OCI-LY7 (cell line): ENCODE measurements at places on chromosomes 12 and 14.

DNA sequence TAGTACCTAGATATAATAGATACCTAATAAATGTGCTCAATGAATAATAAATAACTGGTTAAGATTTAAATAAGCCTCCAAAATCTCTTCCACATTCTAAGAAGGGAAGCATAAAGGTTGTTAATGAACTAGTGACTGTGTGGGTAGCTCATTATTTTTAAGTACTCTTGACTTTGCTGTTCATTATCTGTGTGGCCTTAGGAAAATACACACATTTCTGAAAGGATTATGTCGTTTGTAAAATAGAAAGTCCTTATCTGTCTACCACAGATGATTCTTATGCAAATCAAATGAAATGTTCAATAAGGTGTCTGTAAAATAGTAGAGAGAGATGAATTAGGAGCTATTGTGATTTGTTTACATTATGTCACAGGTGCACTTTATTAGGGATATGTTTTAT lies 119.5 kb downstream of the LRRK2 start:
- no peak for DNase-seq

- no peak for DNase-seq
These were observed 6.7 kb upstream of the C12orf50 start for GRCh38 chr12:88035907-88036289.

DNA sequence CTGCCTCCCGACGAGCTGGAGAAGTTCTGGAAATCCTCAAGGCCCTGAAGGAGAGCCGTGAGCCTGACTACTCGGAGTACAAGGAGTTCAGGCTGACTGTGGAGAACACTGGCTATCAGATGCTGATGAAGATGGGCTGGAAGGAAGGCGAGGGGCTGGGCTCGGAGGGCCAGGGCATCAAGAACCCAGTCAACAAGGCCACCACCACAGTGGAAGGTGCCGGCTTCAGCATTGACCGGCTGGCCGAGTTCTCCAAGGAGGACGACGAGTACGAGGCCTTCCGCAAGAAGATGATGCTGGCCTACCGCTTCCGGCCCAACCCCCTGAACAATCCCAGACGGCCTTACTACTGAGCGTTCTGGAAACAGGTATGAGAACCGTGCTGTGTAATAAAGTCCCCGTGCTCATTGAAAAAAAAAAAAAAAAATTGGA lies 366.1 kb upstream of the ATXN7L3B start:
- DNase-seq, result no peak

DNA sequence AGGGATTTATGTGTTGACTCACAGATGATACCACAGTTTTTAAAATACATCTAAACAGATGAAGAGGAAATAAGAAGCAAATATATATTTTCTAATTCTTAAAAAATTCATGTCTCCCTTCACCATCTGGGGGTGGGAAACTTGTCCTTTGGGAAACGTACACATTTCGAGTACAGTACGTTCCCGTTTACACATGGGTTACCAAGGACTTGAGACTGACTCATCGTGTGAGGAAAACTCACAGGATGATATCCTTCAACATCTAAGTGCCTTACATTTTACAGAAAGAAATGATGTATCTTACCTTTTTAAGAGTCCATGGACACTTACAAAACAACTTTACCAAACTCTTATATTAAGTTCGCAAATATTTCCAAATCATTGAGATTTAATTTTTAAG lies 16.0 kb upstream of the FBLN5 start:
- no peak for DNase-seq

DNA sequence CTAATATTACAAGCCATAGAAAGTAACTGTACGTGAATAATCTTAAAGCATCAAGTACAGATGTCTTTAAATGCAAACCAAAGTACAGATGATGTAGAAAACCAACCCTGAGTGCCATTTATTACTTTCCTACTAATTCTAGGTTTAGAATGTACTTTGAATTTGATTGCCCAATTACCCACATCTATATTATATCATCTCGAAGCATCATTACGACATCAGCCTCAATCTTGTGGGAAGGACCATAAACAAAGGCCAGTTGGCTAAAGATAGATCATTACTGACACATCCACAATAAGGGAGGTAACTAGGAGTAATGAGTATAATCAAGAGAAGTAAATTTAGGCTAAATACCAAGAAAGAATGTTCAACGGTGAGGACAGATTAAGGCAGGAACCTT lies 478.9 kb downstream of the BCAT1 start:
- no peak for DNase-seq

DNA sequence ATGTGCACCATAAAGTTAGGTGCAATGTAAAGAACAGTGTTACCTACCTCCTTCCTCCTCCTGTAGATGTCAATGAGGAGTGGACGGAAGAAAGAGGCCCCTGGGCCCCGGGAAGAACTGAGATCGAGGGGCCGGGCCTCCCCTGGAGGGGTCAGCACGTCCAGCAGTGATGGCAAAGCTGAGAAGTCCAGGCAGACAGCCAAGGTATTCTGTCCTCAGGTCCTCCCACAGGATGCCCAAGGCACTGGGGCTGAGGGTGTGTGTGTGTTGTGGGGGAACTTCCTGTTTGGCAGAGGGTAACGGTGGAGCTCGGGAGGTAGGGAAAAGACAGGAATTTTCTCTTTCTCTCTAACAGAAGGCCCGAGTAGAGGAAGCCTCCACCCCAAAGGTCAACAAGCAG lies 6.4 kb downstream of the ATN1 start:
- no peak for DNase-seq

GRCh38 chr14:55427439-55427838 lies 13.0 kb downstream of the TBPL2 start:
- DNase-seq, result no peak

GRCh38 chr14:54698966-54699530 lies 132.1 kb downstream of the SAMD4A start:
- DNase-seq, result no peak

DNA sequence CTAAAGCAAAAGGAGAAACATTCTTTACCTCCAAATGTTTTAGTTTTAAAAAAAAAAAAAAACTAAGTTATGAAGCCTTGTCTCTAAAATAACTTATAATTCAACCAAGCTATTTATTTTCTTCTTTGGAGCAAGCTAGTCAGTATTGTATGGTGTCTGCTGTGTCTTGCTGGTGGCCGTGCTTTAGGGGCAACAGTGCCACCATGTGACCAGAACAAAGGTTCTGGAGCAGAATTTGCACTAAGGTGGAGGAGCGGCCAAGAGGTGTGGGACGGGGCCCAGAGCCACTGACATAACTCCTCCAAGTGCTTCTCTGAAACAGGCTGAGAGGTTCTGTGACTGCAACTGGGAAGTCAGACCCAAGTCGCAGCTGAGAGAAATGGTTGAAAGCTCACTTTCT lies 4.5 kb downstream of the FICD start:
- DNase-seq, result peak; percentile 32

GRCh38 chr12:96294831-96295230 lies 100.7 kb downstream of the ELK3 start:
- no peak for DNase-seq

DNA sequence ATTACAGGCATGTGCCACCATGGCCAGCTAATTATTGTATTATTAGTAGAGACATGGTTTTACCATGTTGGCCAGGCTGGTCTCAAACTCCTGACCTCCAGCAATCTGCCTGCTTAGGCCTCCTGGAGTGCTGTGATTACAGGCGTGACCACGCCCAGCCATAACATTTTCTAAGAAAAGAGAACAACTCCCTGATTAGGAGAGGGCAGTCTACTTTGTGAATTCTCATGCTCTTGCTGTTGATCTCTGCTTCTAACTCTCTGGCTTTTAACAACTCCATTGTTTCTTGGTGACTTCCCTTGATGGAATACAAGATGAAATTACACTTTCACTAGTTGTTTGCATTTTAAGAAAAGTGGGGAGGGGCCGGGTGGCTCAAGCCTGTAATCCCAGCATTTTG lies 33.6 kb downstream of the SSH1 start:
- DNase-seq, result no peak

DNA sequence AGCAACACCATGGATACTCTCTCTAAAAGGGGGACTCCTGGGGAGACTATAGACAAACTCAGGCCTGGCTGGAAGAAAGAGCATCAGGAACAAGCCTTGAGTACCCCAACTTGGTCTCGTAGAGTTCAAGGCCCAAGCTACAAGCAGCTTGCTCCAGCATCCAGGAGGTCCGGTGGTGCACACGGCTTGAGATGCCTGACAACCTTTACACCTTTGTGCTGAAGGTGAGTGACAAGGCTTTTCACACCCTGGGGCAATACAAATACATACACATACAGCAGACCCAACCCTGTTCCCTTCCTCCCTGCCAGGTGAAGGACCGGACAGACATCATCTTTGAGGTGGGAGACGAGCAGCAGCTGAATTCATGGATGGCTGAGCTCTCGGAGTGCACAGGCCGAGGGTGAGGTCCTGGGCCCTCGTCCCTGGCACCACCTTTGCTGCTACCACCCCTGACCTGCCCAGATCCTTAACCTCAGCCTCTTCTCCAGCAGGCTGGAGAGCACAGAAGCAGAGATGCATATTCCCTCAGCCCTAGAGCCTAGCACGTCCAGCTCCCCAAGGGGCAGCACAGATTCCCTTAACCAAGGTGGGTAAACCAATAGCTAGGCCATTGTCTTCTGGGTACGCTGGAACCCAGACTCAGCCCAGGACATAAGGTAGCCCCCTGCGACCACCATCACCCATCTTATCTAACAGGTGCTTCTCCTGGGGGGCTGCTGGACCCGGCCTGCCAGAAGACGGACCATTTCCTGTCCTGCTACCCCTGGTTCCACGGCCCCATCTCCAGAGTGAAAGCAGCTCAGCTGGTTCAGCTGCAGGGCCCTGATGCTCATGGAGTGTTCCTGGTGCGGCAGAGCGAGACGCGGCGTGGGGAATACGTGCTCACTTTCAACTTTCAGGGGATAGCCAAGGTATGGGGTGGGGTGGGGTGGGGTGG lies 41.2 kb downstream of the SH2B3 start:
- no peak for DNase-seq

GRCh38 chr14:101217080-101217463 lies 313.6 kb upstream of the RTL1 start:
- no peak for DNase-seq

DNA sequence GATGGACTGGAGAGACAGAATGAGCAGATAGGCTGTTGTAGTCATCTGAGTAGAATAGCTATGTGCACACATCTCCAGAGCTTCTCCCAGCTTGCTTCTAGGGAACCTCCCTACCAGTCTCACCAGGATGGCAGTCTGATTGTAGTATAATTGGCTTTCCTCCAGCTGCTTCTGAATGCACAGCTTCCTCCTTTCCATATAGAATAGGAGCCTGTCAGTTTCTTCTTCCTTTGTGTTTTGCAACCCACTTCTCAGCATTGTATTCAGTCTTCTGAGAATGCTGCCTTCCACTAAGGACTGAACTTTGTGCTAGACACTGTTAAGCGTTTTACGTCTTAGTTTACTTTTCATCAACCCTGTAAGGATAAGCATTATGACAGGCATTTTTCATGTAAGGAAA lies 2.2 kb upstream of the CSAD start:
- no peak for DNase-seq

DNA sequence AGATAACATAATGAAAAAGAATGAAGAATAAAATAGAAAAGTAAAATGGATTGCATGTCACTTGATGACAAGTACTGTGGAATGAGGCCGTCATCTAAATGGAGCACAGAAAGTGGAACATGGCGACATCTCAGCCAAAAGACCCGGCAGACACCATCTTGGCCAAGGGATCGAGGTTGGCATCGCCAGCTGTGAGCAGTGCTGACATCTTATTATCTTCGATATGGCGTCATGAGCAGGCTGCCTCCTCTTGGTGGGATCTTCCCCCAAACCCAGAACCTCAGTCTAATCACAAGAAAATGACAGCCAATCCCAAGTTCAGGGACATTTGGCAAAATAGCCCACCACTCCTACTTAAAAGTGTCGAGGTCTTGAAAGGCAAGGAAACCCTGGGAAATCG lies 15.1 kb downstream of the SERPINA5 start:
- no peak for DNase-seq

DNA sequence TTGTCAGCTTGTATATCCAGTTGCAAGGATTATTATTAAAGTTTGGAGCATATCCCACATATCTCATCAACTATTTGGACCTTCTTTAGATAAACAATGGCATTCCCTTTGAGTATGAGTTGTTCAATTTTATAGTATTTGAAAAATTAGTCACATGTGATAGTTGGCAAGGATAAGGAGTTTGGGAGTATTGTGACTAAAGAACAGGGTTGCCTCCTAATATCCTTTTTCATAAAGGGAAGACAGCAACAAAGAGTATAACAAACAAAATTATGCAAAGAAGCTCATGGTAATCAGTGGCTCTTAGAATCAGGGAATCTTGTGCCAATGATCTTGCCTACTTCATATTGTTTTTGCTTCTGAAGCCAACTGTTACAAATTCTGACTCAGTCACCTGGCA lies 31.2 kb upstream of the KCNH5 start:
- no peak for DNase-seq

GRCh38 chr12:24127919-24128721 lies 178.7 kb upstream of the SOX5 start:
- no peak for DNase-seq

GRCh38 chr14:81341370-81341769 lies 58.8 kb downstream of the STON2 start:
- no peak for DNase-seq

DNA sequence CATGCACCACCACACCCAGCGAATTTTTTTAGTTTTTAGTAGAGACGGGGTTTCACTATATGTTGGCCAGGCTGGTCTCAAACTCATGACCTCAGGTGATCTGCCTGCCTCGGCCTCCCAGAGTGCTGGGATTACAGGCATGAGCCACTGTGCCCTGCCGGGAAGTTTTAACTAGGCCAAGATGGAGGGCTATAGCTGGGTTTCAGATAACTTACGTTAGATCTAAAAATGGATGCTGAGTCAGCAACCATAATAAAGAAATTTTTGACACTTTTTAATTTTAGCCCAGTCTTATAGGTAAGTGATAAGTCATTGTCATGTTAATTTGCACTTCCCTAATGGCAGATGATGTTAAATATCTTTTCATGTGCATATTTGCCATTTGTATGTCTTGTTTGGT lies 14.4 kb downstream of the ZDHHC17 start:
- DNase-seq, result no peak

DNA sequence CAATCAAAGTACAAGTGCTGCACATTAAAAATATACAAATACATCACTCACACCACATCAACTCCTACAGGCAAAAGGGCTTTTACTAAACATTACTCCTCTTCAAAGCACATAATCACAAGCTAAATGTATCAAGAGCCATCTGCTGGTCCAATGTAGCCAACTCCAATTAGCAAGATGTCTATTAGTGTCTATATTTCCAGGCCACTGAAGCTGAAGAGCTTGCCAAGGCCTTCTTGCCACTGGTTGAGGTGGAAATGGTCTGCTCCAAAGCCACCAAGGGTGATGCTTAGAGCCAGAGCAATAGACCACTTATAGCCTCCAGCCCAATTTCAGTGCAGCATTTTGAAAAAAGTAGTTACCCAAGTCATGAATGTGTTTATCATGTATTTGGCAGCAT lies 54.4 kb downstream of the RASSF9 start:
- no peak for DNase-seq
